ENCODE measurements at places on chromosomes 7 and 10.

- no peak for DNase-seq
These were observed 40.8 kb downstream of the TBXAS1 start for GRCh38 chr7:139869886-139870285.

DNA sequence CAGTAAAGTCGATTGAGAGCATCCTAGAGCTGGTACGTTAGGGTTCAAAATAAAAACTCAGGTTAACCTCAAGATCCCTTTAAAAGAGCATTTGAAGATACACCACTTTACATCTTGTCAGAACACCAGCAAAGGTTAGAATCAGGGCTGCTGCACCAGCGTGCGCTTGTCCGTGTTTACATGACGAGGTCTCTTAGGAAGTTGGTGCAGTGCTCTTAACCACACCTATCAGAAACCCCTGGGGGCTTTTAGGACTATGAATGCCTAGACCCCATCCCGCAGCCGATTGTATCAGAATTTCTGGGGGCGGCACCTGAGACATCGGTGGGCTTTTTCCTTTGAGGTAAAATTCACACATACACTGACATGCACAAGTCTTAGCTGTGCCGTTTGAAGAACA lies 97.6 kb downstream of the ZMYND11 start:
- no peak for DNase-seq

DNA sequence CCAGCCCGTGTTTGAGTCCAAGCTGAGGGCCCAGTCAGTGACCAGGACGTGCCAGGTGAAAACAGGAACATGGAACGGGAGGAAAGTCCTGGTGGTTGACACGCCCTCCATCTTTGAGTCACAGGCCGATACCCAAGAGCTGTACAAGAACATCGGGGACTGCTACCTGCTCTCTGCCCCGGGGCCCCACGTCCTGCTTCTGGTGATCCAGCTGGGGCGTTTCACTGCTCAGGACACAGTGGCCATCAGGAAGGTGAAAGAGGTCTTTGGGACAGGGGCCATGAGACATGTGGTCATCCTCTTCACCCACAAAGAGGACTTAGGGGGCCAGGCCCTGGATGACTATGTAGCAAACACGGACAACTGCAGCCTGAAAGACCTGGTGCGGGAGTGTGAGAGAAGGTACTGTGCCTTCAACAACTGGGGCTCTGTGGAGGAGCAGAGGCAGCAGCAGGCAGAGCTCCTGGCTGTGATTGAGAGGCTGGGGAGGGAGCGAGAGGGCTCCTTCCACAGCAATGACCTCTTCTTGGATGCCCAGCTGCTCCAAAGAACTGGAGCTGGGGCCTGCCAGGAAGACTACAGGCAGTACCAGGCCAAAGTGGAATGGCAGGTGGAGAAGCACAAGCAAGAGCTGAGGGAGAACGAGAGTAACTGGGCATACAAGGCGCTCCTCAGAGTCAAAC lies 5.2 kb downstream of the GIMAP5 start:
- DNase-seq = no peak

DNA sequence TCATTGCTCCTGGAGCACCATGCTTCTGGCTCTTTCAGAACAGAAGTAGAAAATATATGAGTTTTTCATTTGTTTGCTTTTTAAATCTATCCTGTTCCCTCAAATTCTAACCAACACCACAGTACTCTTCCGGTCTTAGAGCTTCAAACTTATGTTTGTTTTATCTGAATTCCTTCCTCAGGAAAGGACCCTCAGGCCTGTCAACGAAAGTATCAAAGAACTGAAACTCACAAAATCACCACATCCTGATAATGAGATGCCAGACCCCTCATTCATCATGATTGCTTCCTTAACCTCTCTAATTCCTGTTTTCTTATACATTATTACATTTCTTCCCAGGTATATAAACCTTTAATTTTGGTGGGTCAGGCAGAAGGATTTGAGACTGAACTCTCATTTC lies 135.2 kb downstream of the BMS1 start:
- DNase-seq = no peak

- DNase-seq = no peak
These were observed 26.5 kb downstream of the RNF32 start for GRCh38 chr7:156667110-156667426.

DNA sequence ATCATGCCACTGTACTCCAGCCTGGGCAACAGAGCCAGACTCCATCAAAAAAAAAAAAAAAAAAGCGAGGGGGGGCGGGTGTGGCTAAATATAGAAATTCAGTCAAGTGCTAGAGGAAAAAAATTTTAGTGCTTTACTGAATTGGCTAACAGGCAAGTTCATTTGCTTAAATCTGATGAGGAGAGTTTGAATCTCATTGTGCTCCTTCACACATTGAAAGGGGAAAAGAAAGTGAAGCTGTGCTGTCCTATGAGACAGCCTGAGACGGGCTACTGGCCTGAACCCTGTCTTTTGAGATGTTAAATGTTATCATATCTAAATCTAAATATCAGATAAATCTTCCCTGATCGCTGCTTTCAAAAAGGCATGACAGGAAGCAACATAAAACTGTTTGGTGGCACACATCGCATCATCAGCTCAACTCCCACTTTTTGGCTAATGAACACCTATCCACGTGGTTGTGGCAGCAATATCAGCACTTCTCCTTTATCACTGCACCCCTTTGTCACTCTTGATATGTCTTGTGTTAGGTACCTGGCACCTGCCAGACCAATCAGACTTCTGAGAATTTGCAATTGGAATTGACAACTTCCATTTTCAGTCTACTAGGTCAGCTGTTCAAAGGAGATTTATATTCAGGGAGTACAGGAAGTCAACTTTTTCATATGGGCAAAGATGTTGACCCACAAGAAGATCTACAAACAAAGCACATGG lies 14.0 kb upstream of the IFIT1B start:
- DNase-seq = no peak

DNA sequence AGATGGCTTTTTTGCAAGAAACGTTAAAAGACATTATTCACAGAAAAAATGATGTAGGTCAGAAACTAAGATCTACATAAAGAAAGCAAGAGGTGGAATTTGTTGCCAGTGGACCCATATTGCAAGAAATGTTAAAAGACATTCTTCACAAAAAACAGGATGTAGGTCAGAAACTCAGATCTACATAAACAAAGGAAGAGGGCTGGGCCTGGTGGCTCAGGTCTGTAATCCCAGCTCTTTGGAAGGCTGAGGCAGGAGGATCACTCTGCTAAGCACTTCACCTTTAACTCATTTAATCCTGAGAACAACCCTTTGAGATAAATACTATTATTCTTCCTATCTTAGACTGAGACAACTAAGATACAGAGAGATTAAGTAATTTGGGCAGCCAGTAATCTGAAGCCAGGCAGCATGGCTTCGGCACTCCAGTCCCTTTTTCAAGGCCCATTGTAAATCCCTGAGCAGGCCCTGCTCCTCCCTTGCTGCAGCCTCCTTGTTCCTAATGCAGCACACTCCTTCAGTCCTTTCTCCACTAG lies 11.6 kb downstream of the ZFAND4 start:
- no peak for DNase-seq

GRCh38 chr7:63117-63480 lies 129.3 kb upstream of the FAM20C start:
- peak; percentile 5 for DNase-seq

- no peak for DNase-seq
These were observed 60.4 kb downstream of the INPP5F start for GRCh38 chr10:119786117-119786769.

- no peak for DNase-seq
These were observed 6.6 kb downstream of the AIFM2 start for GRCh38 chr10:70125918-70126552.

DNA sequence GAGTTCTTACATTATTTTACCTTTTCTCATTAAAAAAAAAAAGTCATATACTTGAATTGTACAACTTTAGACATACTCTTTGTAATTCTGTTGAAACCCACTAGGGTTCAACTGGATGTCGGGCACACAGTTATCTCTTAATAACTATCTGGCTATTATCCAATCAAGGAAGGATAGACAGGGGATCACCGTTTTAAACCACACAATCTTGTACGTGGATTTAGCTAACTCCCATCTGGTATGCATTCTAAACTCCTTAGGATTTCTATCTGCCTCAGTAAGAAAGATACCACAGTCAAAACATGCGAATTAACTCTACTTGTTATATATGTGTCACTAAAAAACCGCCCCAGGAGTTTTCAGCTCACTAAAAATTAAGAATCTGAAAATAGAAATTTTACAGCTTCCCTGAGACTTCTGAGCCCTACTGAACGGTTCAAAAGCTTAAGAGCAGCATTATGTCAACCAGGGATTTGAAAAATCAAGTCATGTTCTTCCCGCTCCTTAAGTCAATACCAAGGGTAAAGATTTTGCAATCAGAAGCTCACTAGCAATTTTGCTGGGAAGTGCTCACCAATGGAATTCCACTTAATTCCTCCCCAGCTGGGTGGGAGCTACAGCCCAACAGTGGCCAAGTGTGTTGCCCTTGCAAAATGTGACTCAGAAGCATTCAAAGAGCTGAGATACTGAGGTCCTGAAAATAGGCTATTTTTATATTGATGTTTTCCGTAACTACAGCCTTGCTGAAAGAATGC lies 267.0 kb downstream of the FRMD4A start:
- no peak for DNase-seq

DNA sequence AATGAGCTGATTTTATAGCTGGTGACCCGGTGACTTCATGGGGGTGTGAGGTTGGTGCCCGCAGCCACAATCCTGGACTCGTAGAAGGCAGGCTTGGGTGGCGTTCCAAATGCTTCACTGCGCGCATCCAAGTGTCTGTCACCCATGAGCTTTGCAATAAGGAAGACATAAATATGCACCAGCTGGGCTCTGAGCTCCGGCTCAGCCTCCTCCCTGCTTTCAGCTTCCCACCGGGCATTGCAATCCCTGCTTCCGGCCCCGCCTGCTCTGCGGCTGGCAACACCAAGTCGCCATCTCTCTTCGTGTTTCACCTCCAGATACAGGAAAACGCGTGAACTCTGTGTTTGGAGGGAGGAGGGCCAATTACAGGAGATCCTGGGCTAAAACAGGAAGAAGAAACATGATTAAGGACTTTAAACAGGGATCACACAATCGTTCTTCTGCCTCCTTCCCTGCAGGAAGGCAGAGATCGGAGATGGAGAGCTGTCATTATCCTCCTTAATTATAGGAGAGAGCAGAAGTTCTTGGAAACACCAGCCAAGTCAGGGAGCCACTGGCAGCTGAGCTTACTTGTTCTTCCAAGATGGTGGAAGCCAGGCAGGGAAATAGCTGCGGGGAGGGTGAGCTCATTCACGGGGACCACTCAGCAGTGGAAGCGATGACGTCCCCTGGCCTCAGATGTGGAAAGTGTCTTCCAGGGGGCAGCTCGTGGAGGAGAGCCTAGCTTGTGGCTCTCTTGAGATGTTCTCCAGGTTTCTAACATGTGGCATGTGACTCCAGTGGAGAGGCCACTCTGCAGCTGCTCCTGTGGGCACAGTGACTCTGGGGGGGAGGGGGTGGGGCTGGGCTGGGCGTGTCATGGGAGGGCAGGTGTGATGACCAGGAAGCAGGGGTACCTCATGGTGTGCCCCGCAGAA lies 134.9 kb downstream of the CAMK1D start:
- no peak for DNase-seq

- DNase-seq = no peak
These were observed 18.5 kb upstream of the NPFFR1 start for GRCh38 chr10:70302292-70302691.

- peak; percentile 83 for DNase-seq
These were observed 19.1 kb downstream of the DNAJB12 start for GRCh38 chr10:72335394-72336258.

DNA sequence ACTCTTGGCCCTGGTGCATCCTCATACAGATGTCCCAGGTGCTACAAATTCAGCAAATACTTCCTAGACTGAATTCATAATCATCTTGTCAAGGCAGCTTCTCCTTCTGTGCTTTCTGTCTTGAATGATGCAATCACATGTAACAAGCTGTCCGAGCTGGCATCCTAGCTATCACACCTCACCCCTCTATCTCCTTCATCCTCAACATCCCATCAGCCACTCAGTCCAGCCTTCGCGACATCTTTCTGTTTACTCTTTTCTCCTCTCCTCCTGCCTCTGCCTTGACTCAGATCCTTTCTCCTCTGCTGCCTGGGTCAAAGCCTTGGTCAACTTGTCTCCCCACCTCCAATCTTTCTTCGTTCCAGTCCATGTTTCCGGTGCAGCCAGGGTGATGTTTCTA lies 240.4 kb upstream of the CELF2 start:
- no peak for DNase-seq

GRCh38 chr7:45646207-45646821 lies 72.1 kb downstream of the ADCY1 start:
- DNase-seq = no peak

- no peak for DNase-seq
These were observed 2.6 kb upstream of the MGAM2 start for GRCh38 chr7:142108728-142109505.

DNA sequence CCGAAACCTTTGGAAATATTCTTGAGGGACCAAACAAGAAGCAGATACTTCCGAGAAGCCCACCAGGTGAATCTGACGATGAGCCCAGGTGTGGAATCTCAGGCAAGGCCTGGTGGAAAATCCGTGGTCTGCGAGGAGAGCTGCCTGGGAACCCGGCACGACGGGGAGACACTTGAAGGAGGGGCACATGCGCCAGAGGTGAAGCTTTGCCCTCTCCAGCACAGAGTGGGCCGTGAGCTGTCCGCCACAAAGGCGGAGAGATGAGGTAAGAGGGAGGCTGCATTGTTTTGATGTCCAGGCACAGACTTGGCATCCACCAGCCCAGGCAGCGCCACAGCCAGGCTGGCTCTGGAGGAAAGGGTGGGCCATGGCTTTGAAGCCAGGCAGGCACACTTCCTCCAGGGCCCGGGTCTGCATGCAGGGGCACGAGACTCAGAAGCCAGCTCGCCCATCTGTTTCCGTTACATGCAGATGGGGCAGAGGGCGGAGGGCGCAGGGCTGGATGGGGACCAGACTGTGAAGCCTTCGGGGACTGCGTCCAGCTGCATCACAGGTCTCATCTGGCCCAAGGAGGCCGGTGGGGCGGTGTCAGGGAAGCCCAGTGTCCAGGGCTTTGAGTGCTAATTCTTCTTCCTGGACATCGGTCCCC lies 45.4 kb downstream of the CALML3 start:
- no peak for DNase-seq

DNA sequence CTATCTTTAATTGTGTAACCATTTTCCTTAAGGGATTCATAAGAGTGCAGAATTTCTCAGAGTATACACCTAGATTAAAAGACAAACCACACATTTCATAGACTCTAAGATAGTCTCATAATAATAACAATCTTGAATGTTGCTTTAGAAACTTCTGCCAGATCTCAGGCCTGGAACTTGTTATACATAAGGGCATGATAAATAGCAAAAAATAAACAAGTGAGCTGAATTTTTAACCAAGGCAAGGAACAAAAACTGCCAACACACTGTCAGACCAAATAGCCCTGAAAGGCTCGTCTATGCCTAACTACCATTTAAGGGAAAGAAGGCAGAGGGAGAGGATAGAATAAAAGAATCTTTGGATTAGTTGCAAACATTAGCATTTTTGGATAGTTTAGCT lies 65.8 kb upstream of the SEMA3C start:
- DNase-seq = no peak

Data from body of pancreas (tissue), 4 donors.